ENCODE measurements at places on chromosomes 2 and 18.
A peak's percentile ranks its signal among the peaks of the same experiment; 100 is the strongest.

- no peak for DNase-seq
These were observed 36.1 kb downstream of the MARCO start for GRCh38 chr2:118978064-118978463.

- DNase-seq: no peak
These were observed 79.1 kb upstream of the KLHL14 start for GRCh38 chr18:32851936-32852335.

DNA sequence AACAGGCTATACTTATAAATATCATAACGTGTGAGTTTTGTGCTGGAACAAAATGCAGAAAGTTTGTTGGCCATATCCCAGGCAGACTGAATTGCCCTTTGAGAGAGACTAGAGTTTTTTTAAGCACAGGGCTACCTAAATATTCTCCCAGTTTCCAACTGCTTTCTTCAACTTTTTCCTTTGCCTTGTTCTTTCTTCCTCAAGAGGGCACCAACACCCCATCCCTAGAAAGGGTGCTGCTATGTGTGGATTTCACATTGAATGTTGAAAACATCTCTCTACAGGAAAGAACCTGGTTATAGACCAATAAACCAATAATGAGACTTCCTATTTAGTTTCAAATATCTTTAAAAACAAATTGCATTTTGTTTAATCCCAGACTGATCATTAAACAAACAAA, 87.9 kb downstream of the ICOS start:
- no peak for DNase-seq

DNA sequence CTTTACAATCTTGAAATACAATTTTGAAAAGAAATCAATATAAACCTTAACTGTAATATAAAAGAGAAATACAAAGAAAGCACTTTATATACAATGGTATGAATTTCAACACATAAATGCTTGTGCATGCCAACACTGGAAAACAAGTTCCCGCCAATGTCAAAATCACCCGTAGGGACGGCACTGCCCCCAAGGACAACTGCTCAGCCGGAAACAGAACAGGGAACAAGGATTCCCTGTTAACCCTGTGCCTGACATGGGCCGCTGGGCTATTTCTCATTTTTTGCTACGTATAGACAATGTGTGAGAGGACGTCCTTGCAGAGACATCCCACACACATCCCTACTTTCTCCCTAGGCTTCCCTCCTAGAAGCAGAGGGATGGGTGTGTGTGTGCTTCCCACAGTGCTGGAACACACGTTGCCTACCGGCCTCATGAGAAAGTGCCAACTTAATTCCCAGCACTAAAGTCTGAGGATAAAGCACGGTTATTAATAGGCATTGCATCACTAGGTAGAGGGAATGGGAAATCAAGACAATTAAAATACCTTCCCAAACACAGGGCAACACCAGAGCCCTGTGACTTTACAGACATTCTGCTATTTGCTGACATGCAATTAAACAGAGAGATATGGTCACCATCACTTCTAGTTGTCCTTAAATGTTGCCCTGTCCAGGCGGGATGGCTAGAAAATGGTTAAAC, 14.4 kb downstream of the AFG3L2 start:
- no peak for DNase-seq

GRCh38 chr2:16181062-16181740, 240.9 kb downstream of the MYCN start:
- DNase-seq: no peak

DNA sequence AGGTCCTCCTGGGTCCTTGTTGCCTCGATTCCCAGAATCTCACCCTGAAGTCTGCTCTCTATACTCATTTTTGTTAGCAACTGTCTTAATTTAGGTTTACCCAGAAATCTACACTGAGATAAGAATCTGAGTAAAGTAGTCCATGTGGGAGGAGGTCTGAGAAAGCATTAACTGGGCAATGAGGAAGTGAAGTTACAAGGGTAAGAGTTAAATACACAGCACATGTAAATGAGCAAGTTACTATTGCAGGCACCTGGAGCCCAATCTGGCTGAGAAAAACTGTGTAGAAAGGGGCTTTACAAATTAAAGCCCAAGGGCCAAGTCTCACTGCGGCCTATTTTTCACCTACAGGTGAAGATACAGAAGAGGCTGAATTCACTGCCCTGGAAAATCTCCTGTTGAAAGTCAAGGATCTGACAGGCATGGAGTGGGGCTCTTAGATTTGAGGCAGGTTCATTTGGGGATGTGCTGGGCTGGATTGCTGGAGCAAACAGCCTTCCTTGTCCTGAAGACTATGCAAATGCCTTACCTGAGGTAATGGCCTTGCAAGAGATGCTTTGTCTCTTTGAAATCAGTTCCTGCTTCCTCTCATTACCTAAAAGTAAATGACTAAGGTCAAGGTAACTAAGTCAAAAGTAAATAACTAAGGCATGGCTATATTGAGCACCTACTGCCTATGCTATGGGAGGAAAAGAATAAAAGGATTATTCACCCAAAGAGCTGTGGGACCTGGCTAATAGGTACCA, 84.4 kb upstream of the DYNAP start:
- DNase-seq: no peak

DNA sequence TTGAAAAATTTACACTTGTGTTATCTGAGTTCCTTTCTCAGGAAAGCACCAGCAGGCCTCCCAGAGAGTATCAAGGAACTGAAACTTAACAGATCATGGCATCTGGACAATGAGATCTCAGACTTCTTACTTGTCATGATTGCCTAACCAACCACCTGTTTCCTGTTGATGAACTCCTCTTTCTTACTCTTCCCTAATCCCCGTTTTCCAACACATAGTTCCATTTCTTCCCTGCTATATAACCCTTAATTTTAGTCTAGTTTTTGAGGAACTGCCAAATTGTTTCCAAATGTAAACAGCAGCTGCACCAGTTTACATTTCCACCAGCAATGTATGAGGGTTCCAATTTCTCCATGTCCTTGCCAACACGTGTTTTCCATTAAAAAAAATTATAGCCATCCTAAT, 6.1 kb upstream of the FAM171B start:
- DNase-seq: no peak

GRCh38 chr2:111066062-111066593, 54.6 kb upstream of the BCL2L11 start:
- peak; percentile 12 for DNase-seq

DNA sequence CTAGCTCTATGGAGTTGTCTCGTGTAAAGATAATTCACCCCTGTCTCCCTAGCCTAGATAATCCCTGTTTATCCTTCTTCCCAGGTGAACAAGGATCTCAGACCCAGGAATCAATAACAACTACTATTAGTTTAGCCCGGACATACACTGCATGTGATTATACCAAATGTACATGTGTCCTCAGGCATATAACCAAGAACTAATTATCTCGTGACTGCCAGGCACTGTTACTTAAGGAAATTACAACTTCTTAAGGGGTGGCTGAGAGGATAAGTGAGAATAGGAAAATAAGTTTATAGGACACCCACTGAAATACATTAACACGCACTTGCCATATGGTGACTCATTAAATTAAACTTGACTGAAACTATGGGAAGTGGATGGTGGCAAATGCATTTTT, 126.6 kb downstream of the CNTNAP5 start:
- DNase-seq: no peak

DNA sequence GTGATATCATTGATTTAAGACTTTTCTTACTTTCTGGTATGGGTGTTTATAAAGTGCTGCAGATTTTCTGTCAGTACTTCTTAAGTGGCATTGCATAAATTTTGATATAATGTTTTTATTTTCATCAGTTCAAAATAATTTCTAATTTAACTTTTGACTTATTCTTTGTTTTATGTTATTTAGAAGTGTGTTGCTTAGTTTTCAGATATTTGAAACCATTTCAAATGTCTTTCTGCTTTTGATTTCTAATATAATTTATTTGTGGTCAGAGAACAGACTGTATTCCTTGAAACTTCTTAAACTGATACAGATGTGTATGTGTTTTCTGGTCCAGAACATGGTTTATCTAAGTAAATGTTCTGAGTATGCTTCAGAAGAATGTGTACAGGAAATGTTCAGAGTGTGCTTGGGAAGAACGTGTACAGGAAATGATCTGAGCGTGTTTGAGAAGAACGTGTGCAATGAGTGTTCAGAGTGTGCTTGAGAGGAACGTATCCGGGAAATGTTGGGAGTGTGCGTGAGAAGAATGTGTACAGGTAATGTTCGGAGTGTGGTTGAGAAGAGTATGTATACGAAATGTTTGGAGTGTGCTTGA, 265.7 kb upstream of the HS6ST1 start:
- no peak for DNase-seq

- no peak for DNase-seq
These were observed 133.8 kb upstream of the TWIST2 start for GRCh38 chr2:238714038-238714528.

DNA sequence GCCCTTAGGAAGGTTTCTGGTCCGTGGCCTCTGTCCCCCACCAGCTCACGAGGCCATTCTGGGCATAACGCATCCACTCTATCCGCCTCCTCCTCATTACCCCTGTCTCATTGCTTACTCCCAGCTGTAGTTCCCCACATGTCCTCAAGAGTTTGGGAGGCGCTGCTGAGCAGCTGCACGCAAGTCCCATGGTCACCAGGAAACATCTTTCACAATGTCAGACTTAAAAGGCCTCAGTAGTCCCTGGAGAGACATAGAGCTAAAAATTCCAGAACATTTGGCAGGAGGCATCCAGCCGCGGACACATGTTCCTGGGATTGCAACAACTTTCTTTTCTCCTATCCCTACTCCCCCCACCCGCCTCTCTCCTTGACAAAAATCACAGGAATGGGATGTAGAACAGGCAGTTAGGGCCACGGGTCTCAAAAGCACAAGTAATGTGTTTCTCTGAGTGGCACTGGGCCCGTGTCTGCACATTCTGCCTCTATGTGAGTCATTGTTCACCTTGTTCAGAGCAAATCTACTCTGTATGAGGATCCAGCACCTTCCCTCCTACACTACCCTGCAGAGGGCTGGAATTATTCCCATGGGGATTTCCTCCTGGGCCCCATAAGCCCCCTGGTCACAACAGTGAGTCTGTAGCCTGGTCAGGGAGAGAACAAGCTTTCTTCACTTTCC, 8.1 kb downstream of the LBH start:
- DNase-seq: peak; percentile 58

DNA sequence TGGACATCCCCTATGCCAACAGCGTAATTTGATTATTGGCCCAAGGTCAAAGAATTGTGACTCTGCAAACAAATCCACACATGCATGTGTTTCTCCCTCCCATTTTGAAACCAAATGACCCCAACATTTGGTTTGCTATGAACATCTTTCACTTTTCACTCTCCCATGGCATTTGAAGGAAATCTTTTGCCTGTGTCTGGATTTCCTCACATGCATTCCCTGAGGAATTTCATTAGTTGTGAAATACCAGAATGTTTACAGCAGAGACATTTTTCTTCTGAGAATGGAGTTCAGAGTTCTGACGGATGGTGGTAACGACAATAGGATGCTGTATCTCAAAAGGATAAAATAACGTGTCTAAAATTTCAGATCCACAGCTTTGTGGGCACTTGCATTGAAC, 60.3 kb upstream of the LMAN1 start:
- DNase-seq: no peak

GRCh38 chr18:58243401-58243800, 199.4 kb downstream of the NEDD4L start:
- no peak for DNase-seq

DNA sequence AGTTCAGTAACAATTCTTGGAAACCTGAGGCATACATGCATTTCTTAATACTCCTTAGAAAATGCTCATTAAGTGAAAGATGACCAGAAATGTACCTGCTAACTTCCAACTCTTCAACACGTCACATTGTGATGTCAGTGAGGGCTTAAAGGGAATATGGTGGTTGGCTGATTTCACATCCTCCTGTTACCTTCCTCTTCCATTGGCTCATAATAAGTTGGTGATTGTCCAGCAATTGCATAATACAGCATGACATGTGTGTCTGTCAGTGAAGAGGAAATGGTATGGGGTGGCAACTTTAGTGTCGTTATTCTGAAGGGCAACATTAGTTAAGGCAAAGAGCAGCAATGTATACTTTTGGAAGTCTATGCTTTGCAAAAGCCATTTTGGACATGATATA, 26.0 kb downstream of the PLEK start:
- peak; percentile 87 for DNase-seq

DNA sequence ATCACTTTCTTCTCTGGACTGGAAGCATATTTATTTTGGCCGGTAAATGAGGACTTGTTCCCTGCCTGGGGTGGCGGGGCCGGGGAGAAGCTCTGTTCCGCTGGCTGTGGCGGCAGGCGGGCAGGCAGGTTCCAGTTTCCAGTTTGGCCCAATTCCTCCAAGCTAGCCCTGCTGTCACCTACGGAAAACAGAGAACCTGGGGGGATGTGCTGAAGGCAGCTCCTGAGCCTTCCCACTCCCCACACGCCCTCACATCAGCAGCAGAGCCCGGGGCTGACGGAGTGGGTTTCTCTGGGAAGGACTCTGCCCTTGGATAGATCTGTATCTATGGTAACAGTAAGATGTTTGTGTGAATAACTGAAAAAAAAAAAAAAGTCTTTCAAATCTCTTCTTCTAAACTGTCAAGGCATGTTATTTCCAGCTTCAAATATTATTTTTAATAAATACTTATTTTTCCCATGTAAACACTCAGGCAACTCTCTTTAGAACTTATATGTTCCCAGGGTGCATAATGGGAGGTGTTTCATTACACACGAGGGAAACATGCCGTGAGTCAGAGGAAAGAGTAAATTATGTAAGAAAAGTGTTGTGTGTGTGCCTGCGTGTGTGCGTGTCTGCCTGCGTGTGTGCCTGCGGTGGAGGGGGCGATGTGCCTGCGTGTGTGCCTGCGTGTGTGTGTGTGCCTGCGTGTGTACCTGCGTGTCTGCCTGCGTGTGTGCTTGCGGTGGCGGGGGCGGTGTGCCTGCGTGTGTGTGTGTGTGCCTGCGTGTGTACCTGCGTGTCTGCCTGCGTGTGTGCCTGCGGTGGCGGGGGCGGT, 116.1 kb upstream of the ZNF516 start:
- no peak for DNase-seq

GRCh38 chr18:9916077-9916639, 2.3 kb downstream of the VAPA start:
- DNase-seq: no peak

DNA sequence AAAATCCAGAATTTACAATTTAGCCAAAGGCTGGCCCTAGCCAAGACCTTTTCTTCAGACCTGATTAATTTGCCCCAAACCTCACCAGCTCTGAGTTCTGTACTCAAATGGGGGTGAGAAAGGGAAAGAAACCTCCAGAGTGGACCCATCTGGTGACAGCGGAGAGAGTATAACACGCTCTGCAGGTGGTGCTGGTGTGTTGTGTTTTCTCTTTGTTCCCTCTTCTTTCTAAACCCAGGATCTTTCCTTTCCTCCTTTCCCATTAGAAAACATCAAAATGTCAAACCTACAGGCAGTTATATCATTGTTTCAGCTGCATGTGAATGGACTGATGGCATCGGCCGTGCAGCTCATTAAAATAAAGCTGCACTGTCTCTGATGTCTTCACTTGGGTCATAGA, 253.2 kb upstream of the SP5 start:
- DNase-seq: no peak

GRCh38 chr2:182666674-182667314, 49.3 kb upstream of the DNAJC10 start:
- DNase-seq: no peak

DNA sequence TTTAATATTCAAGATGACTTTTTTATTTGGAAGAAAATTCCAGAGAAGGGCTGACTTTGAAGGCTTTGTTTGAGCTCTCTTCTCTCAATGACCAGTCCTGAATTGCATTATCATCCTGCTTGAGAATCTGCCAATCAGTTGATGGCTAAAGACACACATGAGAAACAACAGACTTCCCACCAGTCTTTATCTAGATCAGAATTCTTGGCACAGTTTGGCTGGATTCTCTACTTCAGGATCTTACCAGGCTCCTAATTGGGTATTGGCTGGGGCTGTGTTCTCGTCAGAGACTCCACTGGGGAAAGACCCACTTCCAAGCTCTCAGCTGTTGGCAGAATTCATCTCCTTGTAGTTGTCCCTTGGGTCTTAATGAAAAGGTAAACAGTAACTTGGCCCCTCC, 86.0 kb downstream of the WDSUB1 start:
- DNase-seq: no peak

Data from HL-60 (cell line).